ENCODE measurements at places on chromosomes 3 and 15.

GRCh38 chr3:140290105-140290504 lies 355.1 kb downstream of the CLSTN2 start:
- DNase-seq = no peak

GRCh38 chr3:187406927-187407326 lies 38.7 kb downstream of the RTP4 start:
- DNase-seq = no peak

DNA sequence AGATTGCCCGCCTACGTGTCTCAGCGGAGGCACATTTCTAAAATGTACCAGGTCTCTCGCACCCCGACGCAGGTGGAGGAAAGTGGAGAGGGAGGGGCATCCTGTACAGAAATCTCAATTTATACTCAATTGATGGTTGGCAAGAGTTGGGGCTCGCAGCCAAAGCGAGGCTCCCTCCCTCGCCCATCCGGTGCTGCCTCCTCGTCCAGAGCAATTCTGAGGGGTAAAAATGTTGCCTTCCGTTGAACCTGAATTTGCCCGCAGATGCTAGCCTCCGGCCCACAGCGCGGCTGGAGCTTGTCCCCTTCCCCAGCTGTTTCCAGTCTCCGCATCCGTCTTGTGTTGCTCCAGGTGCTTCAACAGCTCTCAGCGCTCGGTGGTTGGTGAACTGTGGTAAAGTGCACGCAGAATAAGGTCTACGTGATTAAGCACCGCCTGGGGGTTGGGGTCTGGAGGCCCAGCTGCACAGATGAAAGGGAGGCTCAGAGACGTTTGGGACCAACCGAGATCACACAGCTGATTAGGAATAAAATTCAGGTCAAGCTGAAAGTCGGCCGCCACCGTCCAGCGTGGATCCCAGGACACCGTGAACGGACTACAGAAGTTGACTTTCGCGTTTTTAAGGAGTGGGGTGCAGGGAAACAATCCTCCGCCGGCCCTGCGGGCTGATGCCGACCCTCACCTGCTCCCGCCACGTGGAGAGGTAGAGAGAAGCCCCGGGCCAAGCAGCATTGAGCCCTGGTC lies 846 bp upstream of the POLG start:
- DNase-seq = no peak

DNA sequence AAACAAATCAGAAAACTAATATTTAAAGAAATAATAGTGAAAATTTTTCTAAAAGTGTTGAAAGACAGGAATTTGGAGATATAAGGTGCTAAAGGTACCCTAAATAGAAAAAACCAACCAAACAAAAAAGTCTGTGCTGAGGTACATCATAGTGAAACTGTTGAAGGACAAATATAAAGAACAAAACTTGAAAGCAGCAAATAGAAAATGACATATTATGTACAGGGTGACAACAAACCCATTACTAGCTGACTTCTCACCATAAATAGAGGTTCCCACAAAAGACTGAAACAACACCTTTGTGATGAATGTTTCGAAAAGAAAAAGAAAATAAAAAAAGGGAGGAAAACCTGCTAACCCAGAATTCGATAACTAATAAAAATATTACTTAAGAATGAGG lies 502.5 kb upstream of the NECTIN3 start:
- no peak for DNase-seq
